ENCODE measurements at places on chromosomes 4 and X.
A peak's percentile ranks its signal among the peaks of the same experiment; 100 is the strongest.

GRCh38 chrX:98141466-98141865 is 1257.8 kb downstream of the RPA4 start:
- DNase-seq, result no peak

DNA sequence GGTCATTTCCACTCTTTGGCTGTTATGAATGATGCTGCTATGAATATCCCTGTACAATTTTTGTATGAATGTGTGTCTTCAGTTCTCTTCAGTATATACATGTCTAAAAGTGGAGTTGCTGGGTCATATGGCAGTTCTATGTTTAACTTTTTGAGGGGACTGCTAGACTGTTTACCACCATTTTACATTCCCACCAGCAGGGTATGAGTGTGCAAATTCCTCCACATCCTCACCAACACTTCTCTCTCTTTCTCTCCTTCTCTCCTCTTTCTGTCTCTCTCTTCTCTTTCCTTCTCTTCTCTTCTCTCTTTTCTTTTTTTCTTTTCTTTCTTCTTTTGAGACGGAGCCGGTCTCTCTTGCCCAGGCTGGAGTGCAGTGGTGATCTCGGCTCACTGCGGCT is 7.8 kb downstream of the WWC2 start:
- DNase-seq, result peak; percentile 49

- DNase-seq, result peak; percentile 81
Observed at GRCh38 chrX:113305496-113305895, 464.9 kb upstream of the AMOT start.

DNA sequence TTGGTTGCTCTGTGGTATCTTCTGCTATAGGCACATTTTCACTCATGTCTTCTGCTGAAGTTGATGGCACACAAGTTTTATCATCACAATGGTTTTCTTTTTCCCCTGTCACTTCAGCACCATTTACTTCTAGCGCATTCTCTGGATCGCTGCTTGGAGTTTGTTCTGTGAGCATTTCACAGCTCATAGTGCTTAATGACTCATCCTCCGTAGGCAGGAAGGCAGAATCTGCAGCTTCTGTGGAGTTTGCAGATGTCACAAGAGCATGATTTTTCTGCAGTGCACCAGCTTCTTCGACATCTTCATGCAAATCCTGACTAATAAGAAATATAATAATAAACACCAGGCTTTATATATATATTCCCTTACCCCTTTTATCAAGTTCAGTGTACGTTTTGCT is 83.6 kb downstream of the CHM start:
- peak; percentile 66 for DNase-seq

DNA sequence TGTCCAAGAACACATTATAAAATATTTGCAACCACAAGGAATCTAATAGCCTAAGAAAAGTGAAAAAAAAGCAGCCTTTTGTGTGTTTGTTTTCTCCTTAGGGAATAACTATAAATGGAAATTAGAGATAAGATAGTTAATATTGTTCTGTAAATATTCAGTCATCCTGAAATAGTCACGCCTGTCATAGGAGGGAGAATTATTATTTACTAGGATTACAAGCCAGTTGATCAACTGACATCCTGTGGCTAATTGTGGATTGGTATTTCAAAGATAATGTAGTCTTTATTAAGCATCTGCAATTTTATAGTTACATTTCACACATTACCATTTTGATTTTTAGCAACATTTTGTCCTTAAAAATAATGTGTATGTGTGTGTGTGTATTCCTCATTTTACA is 118.6 kb downstream of the CCSER1 start:
- no peak for DNase-seq

DNA sequence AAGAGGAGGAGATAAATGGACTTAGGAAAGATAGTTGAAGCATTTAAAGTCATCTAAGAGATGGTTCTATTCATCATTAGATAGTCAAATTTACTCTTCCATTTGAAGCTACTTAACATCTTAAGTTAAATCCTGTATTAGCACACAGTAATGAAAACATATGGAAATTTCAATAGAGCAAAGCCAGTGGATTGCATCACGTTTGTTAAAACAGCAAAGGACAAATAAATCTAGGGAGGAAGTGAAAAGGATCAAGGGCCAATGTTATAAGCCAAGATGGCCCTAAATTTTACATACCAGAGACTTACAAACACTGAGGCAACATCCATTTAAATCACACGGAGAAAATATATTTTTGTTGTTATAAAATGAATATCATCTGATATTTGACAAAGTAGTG is 602.8 kb downstream of the INPP4B start:
- DNase-seq, result no peak

DNA sequence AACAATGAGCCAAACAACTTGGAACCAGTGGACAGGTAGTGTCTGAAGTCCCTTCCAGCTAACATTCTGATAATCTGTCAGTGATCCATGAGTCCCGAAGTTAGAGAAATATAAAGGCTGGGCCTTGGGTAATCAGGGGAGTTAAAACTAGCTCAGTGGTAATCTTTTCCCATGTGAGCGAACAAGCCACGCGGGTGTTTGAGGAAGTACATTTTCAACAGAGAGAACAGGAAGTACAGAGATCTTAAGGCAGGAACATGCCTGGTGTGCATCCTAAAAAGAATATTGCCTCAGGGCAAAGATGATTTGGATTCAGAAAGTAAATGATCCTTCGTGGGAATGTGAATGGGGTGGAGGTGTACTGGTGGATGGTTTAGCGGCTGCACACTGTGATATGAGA is 42.9 kb downstream of the FNIP2 start:
- DNase-seq, result peak; percentile 46

Data from fibroblast of skin of back (primary cell).